ENCODE measurements at places on chromosomes 4 and X.

- no peak for DNase-seq
Measured at GRCh38 chr4:151522866-151523519, 114.0 kb downstream of the FHIP1A start.

- no peak for DNase-seq
Measured at GRCh38 chr4:101211146-101211553, 136.2 kb downstream of the PPP3CA start.

- peak; percentile 30 for DNase-seq
Measured at GRCh38 chrX:49053223-49054072, 5.4 kb upstream of the CCDC120 start.

GRCh38 chrX:45557387-45557786, 356.7 kb upstream of the DIPK2B start:
- no peak for DNase-seq

DNA sequence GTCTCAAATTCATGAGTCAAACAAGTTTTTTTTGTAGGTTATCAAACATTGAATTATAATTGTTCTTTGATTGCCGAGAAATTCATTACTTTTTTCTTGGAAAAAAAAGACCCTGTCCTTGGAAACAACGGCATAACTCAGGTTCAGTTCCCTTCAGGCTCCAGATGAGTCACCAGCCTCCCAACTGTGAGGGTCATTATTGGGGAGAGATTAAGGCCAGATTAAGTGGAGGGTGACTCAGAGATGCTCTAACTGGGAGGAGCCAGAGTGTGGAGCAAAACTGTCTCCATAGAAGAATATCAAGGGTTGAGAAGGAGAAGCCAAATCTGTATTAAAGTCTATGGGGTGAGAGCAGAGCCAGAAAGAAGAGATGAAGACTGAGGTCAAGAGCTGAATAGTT, 9.6 kb downstream of the ADGRG4 start:
- DNase-seq, result no peak

GRCh38 chr4:69858690-69859089, 1.3 kb downstream of the SULT1E1 start:
- DNase-seq, result no peak

- DNase-seq, result no peak
Measured at GRCh38 chr4:16026160-16026761, 57.6 kb downstream of the PROM1 start.

- no peak for DNase-seq
Measured at GRCh38 chr4:141455651-141456050, 180.7 kb upstream of the IL15 start.

DNA sequence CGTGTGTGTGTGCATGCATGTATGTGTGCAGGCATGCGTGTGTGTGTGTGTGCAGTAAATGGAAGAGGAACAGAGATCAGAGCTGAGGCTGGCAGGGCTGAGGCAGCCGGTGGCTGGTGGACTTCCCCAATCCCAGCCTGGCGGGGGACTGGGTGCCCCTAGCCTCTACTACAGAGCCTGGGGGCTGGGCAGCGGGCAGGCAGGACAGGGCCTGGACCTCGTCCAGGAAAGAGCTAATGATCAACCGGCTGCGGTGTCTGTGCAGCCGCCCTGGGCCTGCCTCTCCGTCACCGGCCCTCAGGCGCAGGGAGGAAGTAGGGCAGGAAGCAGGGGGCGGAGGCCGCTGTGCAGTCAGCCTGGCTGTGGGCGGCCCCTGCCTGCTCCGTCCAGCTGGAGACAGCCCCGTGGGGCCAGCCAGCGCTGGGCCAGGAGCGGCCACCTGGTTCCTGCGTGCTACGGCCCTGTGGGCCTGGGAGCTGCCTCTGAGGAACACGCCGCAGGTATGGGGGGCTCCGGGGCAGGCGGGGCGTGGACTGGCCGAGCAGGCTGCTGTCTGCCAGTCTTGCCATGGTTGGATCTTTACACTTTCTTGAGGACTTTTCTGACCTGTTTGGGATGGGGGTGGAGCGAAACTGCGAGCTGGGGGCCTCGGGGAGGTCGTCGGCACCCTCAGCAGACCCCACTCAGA, at the start of gene SH3TC1:
SH3TC1 (plus strand) TSS at position 385 of the 688 bp plus-strand sequence. CDS start 5,905 bp downstream, outside the sequence.
- DNase-seq, result no peak

GRCh38 chrX:48909703-48910294, 1.6 kb downstream of the SLC35A2 start:
- no peak for DNase-seq

GRCh38 chr4:123913598-123913997, 517.0 kb downstream of the SPRY1 start:
- no peak for DNase-seq

- no peak for DNase-seq
Measured at GRCh38 chr4:19403786-19404370, 847.8 kb upstream of the SLIT2 start.

GRCh38 chr4:10032625-10033024, 11.3 kb upstream of the SLC2A9 start:
- no peak for DNase-seq

DNA sequence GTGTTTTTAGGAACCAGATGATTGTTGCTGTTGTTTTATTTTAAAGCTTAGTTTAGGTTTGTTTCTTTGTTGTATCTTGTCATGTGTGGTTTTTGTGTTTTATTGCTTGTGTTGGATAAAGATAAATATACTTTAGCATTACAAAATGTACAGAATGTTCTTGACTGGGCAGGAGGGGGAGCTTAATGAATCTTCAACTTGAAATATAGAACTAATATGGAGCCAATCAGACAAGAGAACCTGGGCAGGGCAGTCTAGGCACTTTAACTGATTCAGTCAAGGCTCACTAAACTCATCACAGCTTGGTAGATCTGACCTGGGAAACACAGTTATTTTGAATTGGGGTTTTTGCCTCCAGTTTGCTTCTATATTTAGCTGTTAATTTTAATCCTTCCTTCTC, 304.2 kb downstream of the ARHGAP24 start:
- no peak for DNase-seq

DNA sequence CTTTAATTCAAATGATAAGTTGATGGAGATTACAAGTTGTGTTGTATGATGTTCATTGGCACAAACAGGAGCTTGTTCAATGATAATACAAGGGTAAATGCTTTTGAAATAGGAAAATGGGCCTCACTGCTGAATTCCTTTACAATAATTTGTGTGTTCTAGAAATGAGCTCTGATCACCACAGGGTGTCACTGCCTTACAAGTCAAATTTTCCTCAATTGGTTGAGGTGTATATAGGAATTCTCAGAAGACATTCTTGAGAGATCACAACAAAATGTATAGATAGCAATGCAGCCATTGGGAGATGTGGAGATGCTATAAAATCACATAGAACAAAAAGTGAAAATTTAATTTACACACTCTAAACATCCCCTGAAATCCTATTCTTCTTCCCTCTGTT, 49.6 kb downstream of the KLF8 start:
- DNase-seq, result no peak

DNA sequence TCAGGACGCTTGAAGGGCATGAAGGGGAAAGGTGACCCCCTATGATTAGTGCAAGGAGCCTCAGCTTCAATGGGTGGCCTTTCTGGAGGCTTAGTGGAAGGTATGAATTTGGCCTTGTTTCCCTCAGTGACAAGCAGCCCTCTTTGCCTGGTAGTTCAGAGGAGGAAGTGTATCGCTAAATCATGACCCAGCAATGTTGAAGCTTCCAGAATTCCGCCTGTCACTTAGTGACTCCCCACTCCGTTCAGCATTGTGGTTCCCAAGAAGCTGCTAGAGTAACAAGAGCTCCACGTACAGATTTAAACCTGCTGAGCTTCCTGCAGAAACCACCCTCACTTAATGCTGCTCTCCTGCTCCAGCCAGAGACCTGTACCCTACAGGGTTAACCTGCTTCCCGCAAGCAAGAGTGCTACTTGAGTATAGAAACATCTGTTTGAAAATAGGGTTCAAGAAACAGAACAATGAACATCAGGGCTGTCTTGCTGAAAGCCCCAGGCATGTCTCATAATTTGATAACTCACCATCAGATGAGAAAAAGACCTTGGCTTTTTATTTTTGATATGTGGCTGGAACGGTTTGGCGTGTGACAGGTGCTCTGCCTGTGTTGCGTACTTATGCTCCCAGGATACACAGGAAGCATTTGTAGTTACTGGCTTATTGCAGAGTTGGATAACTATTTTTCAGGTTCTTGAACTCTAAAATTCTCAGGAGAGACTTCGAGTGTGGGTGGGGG, 105.2 kb downstream of the UCHL1 start:
- DNase-seq, result no peak

DNA sequence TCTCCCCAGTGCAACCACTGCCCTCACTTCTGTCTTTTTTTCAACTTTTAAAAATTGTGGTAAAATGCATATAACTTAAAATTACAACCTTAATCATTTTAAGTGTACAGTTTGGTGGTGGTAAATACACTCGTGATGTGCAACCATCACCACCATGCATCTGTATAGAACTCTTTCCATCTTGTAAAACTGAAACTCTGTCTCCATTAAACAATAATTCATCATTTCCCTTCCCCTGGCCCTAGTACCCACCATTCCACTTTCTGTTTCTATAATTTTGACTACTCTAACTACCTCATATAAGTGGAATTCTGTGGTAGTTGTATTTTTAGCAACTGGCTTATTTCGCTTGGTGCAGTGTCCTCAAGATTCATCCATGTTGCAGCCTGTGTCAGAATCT, 6.8 kb upstream of the CTBP1 start:
- no peak for DNase-seq

- no peak for DNase-seq
Measured at GRCh38 chr4:139175646-139176301, 1.2 kb downstream of the ELF2 start.

DNA sequence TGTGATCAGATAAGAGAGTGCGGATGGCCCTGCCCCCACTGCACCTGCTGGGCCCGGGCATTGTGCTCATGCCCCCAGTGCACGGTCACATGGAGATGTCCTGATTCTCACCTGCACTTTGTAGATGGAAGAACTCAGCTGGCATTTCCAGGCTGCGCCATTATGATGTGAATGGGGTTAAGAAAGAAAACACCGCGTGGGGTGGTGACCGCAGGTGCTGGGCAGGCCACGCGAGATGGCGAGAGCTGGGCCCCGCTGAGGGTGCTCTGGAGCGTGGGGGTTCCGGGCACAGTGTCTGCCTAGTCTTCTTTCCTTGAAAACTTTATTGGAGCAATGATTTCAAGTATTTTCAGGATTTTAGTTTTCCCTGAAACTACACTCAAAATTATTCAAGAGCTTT, 17.8 kb upstream of the HGFAC start:
- no peak for DNase-seq

GRCh38 chr4:70239131-70239883, 3.1 kb upstream of the CSN3 start:
- no peak for DNase-seq

DNA sequence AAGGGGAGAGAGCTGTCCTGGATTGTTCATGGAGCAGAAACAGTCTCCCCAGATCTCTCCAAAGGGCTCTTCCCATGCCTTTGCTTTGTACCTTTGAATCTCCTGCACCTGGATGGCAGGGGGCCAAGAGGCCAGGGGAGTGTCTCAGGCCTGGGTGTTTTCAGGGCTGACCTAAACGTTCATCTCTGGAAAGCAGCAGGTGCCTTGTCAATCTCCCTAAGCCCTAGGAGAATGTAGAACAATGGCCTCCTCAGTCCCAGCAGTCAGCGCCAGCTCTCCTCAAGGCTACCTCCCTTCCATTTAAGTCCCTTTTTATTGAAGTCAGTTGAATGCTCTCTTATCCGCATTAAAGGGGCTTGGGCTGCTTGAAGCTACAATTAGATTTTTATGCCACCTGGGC, 31.2 kb upstream of the NSUN7 start:
- no peak for DNase-seq

- DNase-seq, result no peak
Measured at GRCh38 chrX:40452031-40452430, 128.7 kb upstream of the ATP6AP2 start.

GRCh38 chrX:17027931-17028330, 81.5 kb downstream of the REPS2 start:
- DNase-seq, result no peak

- DNase-seq, result no peak
Measured at GRCh38 chrX:153722704-153723350, 1.4 kb downstream of the BCAP31 start.

Data from stimulated activated CD4-positive, alpha-beta T cell treated with anti-CD3 and anti-CD28 coated beads, TNF-alpha, amount 100 ng/mL, for 1 hour (primary cell).